Activated T-cell treated with anti-CD3 and anti-CD28 coated beads for 4 hours (primary cell): ENCODE measurements at places on chromosomes 6 and 20.

GRCh38 chr20:10671221-10671918 is 2.4 kb downstream of the JAG1 start:
- DNase-seq = no peak

GRCh38 chr20:50462093-50462690 is 48.0 kb upstream of the PTPN1 start:
- no peak for DNase-seq

DNA sequence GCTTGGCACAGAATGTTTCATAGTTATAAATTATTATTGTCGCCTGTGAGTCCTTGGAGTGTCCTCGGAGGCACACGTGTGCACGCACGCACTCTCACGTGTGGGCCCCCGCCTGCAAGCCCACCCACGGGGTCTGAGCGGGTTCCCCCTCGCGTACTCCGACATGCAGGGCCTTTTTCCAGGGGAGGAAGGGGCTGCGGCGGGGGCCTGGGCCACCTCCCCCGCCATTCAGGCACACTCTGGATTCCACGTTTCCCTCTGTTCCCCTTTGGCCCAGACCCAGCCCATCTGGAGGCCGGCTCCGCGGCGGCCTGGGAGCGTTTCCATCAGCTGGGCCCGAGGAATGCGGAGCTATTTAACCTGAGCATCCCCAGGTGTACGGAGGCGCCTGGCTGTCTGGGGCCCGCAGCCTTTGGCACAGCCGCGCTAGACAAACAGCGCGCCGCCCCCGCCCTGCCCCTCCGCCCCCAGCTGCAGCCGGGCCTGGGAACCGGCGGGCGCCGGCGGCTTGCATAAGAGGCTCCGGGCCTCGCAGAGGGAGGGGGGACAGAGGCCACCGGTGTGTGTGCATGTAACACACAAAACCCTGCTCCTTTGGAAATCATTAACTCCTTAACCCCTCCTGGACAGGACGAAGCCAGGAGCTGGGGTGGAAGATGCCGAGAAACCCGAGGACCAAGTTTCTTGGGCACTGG is 3.3 kb downstream of the ID1 start:
- DNase-seq = no peak

DNA sequence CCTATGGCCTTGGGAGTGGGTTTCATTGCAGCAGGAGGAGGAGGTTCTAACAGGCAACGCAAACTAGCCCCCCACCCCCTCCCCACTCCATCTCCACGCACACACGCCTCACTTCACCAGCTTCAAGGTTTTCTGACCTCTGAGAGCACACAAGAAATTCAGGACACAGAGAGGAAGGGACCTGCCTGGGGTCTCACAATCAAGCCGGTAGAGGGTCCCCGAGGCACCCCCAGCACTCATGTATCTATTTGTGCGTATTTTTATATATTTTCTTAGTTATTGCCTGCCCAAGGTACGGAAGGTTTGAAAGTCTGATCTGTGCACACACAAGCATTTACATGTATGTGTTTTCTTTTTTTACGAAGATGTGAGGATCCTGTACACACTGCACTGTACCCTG is 16.9 kb downstream of the MDFI start:
- DNase-seq = no peak

- DNase-seq = no peak
These were observed 515.5 kb upstream of the NOX3 start for GRCh38 chr6:155970876-155971708.

DNA sequence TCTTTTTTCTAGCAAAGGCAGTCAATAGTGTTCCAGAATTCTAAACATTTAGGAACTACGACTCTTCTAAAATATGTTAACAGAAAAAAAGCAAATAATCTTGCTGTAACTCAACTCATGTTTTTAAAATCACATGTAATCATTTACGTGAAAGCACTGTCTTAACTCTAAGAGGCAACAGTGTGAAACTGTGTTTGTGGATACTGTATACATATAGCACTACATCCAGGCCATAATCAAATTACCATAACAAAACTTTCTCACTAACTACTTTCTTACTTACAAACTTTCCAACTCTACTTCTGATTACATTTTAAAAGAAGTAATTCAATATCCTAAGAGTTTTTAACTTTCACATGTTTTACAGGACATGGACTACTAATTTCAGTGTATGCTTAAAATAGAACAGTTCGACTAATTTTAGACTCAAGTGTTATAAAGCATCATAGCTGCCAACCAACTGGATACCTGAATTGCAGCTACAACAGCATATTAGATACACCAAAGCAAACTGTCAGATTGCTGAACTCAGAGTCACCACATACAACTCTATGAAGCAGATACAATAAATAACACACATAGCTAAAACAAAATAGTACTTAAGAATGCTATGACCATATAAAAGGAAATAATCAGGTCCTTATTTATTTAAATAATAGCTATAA is 121.6 kb upstream of the BEND6 start:
- DNase-seq = no peak

DNA sequence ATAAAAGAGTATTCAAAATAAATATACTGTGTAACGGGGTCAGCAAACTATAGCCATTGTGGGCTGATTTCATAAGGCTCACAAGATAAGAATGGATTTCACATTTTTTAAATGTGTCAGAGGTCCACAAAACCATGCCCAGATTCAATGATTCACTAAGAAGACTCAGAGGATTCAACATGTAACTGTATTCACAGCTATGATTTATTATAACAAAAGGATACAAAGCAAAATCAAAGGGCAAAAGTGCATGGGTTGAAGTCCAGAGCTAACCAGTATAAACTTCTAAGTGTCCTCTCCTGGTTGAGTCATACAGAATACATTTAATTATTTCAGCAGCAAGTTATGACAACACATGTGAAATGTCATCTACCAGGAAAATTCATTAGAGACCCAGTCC is 49.2 kb downstream of the TBC1D32 start:
- DNase-seq = no peak

DNA sequence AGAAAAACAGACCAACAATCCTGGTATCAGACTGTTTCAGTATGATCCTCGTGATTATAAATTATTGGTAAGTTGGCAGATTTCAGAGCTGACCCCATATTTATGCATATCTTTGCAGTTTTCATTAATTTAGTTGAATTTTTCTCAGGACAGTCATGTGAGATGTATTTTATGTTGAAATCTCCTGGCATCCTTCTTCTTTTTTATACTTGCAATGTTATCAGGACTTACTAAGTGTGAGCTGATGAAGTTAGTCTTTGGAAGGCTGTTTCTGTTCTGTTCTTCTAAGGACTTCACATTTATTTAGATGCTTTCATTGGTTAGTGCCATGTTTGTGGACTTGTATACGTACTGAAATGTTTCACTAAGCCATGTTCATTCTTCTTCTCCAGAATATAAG is 17.2 kb downstream of the SMPDL3A start:
- no peak for DNase-seq

DNA sequence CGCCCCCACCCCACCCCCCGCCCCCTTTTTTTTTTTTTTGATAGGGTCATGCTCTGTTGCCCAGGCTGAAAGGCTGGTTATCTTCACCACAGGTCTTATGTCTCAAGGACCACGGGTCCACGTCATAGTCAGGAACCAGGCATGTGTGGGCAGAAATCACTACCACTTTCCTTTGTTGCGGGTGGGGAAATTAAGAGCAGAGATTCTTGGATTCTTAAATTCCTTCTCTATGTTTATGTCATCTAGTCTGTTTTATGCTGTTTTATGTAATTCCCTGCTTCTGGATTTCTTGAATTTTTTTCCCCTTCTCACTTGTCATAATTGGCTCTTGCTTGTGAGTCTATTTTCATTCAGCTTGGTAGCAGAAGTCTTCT is 25.8 kb upstream of the PLCG1 start:
- no peak for DNase-seq

DNA sequence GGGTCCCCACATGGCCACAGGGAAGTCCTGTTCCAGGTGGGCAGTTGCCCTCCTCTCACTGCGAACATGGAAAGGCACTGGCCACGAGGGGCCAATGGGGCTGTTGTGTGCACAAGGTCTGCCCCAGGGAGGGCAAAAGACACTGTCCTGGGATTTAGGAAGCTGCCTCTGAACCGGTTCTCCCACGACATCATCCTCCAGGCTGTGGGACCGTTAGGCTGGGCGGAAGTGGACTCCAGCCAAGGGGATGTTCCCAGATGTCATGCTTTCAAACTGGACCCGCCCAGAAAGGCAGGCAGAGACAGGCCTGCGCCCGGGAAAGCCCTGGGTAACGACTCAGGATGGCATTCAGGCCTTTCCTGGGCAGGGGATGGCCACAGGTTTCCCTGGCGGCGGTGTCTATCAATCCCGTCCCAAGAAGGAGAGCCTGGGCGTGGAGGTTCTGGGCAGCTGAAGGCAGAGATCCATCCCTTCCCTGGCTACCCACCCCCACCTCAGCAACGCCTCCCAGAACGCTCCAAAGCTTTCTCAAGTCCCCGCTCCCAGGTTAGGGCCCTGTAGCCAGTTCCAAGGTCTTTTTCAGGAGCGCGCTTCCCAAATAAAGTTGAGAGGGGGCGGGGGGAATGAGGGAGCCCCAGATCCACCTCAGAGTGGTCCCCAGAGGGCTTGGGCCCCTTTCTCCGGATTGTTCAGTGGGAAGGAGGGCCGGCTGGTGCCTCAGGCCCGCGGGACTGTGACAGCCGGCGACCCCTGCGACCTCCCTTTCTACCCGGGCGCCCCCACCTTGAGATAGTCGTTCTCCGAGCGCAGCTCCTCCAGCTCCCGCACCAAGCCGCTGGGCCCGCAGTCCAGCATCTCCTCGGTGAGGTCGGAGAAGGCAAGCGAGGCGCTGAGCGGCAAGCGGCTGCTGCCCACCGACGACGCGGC is 13.8 kb upstream of the TLDC2 start:
- DNase-seq = no peak

DNA sequence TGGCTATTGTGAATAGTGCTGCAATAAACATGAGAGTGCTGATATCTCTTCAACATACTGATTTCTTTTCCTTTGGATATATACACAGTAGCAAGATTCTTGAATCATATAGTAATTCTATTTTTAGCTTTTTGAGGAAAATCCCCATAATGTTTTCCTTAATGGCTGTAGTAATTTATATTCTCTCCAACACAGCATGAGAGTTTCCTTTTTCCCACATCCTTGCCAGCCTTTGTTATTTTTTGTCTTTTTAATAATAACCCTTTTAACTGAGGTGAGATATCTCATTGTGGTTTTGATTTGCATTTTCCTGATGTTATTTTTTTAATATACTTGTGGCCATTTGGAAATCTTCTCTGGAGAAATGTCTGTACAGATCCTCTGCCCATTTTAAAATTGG is 132.6 kb downstream of the PRL start:
- no peak for DNase-seq

GRCh38 chr20:46811224-46812084 is 83.2 kb upstream of the EYA2 start:
- no peak for DNase-seq

GRCh38 chr20:1121429-1121828 is 3.0 kb downstream of the PSMF1 start:
- no peak for DNase-seq

DNA sequence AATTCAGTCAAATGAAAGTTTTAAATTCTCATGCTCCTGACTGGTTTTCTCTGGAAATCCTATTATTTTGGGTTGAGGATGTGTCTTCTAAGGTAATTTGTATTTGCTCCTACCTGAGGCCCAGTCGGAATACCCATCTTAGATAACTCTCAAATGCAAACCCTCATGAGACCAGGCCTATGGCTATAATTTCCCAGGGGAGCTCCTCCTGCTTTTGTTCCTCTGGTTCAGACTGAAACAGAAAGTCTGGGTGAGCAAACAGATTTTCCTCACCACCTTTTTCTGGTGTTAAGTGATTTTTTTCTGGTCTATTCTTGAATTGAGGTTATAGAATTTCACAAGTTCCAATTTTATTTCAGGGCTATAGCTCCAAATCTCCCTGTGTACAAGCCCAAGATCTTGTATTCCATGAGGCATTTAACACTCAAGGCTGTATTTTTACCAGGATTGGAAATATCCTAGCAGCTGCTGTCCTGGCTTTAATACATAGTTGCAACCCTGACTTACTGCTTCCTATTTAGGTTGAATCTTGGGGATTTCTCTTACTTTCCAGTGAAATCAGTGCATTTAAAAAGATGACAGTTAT is 169.1 kb upstream of the PTCHD4 start:
- no peak for DNase-seq

GRCh38 chr6:90442366-90442765 is 144.5 kb downstream of the MAP3K7 start:
- DNase-seq = no peak

- DNase-seq = no peak
These were observed 9.6 kb downstream of the MOXD1 start for GRCh38 chr6:132391391-132392269.

DNA sequence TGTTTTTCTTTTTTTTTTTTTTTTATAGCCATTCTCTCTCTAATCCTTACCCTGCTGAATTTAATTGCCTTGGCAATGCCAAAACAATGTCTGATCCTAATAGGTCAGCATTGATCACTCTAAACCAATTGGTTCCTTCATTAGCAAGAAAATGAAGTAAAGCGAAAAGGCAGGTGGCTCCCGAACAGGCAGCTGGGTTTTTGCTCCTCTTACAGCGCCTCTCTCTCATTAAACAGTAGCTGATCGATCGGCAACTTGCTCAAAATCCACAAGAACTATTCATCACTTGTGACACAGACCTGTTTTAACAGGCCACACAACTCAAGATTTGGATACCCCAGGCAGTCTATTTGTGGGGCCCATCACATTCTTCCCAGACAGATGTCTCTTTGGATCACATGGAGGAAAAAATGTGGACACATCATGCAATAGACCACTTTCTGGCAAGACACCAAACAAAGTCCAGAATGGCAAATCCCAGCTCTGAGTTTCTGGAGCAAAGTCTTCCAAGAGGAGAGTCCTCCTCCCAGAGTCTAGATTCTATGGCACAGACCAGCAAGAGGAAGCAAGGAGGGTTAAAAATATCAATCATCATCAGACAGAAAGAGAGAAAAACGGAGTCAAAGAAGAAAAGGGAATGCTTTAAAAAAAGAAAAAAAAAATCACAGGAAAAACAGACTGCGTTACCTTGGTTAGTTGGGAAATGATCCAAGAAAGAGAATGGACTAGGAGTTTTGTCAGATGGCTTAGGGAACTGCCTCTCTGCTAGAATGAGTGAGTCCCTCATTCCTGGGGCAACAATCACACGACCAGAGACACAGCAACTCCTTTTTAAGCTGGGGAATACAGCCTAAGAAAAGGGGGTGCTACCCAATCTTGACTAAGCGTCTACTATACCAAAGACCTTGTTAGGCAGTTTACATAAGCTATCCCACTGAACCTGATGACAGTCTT is 247.8 kb downstream of the BTBD9 start:
- no peak for DNase-seq
